ENCODE measurements at places on chromosomes 7 and 10.
A peak's percentile ranks its signal among the peaks of the same experiment; 100 is the strongest.

DNA sequence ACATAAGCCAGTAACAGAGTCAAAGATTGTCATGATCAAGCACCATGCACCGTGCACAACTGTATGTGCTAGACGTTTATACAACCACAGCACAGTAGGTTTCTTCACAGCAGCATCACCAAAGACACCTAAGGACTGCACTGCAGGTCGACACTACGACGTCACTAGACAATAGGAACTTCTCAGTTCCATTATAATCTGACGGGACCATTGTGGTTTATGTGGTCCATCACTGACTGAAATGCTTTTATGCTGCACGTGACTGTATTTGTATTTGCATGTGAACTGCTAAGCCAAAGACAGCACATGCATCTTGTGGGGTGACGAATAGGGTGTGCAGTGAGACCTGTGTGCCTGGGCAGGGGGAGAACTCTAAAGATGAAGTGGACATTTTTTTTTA lies 164.9 kb downstream of the PARD3 start:
- no peak overlapping the region for H3K4me3 ChIP-seq
- H3K4me1 ChIP-seq = peaks cover 13% of the 10 kb centered on the region
- DNase-seq = no peak
- H3K27me3 ChIP-seq = no peaks in the 10 kb centered on the region

DNA sequence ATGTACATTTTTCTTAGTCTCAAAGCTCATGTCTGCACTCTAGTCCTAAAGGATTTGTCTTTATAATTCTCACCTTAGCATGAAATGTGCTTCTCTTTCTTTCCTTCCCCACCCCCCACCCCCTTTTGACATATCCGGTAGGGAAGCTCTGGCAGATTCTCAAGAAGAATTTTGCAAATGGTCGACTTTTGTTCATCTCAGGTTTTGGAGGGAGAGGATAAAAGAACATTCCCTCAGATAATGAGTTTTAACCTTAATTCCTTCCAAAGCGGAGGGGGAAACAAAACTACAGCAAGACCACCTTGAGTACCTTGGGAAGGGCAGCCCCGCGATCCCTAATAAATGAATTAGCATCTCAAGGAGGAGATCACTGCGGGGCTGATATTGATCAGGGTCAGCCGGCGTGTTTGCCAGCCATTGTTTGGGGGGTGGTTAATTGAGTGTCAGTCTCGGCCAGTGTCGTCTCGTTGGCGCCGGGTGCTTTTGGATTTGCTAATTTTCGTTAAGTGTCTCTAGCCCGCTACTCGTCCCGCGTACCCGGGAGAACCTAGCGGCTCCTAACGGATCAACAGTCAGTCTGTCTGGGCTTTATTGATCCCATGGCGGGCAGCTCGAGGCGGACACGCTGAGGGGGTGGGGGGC lies 874 bp upstream of the BAMBI start:
- H3K27me3 ChIP-seq = no peaks in the 10 kb centered on the region
- H3K4me1 ChIP-seq = peaks cover 10% of the 10 kb centered on the region
- no peak overlapping the region for H3K27ac ChIP-seq
- DNase-seq = no peak

GRCh38 chr10:77212632-77213031 lies 425.0 kb downstream of the KCNMA1 start:
- no peak overlapping the region for H3K27ac ChIP-seq
- no peaks in the 10 kb centered on the region for H3K36me3 ChIP-seq
- no peak for DNase-seq
- no peaks in the 10 kb centered on the region for H3K27me3 ChIP-seq
- H3K4me1 ChIP-seq = no peaks in the 10 kb centered on the region
- no peak overlapping the region for H3K4me3 ChIP-seq

- H3K4me1 ChIP-seq = peaks cover 56% of the 10 kb centered on the region
- no peaks in the 10 kb centered on the region for H3K27me3 ChIP-seq
- peak; percentile 34 for DNase-seq
These were observed 99.2 kb downstream of the GRK5 start for GRCh38 chr10:119306514-119306951.

GRCh38 chr10:15083674-15084501 lies 4.7 kb downstream of the ACBD7 start:
- peaks cover 11% of the 10 kb centered on the region for H3K4me1 ChIP-seq
- H3K27ac ChIP-seq = peak overlapping the region; percentile 30

DNA sequence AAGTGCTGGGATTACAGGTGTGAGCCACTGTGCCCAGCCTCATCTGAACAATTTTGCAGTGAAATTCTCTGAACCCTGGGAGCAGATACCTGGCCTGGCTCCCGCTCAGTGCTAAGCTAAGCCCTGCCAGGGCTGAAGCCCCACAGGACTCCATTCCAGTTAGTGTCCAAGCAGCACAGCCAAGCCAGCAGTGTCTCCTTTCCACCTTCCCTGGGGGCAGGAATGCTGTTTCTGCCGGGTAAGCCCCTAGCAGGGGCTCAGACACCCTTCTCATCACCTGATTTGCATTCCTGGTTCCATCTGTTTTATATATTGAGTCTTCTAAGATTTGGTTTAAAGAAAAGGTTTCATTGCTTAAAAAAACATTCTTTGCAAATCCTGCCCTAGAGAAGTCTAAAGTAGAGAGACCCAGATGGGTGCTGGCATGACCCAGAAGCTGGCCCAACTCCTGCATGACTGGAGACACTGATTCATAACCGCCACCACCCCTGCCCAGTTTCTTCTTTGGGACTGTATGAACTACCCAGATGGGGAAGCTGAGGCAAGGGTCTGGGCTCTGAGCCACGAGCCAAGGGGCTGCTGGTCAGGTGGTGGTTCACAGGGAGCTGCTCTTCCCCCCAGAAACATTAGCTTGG lies 14.0 kb downstream of the SLC13A4 start:
- peak; percentile 15 for DNase-seq
- H3K4me3 ChIP-seq = peak overlapping the region; percentile 11
- no peaks in the 10 kb centered on the region for H3K36me3 ChIP-seq
- H3K27ac ChIP-seq = peak overlapping the region; percentile 59
- peaks cover 32% of the 10 kb centered on the region for H3K4me1 ChIP-seq
- H3K27me3 ChIP-seq = no peaks in the 10 kb centered on the region

DNA sequence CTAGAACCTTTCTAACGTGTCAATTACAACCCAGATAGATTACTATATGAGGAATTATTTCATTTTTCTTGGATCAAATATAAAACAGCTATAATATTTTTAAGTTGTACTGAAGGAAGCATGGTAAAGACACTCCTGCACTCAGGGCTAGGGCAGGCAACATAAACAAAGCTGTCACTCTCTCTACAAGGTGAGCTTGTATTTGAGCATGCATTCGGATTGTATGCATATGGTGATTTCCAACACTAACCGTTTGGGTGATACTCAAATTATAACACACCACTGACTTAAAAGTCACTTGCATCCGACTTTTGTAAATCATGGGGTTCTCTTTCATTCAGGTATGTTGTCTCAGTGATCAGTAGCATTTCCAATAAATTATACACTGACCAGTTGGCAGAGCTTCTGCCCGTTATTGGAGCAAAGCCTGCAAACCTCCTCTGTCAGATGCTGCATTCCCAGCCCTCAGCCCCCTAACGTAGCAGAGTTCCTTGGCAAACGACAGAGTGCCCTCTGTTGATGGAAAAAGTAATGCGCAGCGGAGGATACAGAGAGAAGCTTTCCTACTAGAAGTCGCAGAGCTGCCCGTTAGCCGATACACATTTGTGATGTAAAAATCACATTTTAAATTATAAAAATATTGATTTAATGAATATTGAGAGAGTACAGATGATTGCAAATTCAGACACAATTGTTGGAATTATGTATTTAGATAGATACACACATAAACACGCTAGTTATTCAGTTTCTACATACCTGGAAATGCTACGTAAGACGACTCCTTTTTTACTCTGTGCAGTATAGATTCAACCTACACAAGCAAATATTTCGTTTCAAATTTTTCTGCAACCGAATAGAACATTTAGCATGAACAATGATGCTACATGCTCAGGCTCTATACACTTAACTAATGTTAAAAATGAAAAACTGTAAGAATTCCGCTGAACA lies 173.9 kb upstream of the SP4 start:
- DNase-seq = peak; percentile 79
- no peak overlapping the region for H3K4me3 ChIP-seq
- H3K27ac ChIP-seq = no peak overlapping the region
- peaks cover 66% of the 10 kb centered on the region for H3K27me3 ChIP-seq

GRCh38 chr7:27066148-27066547 lies 29.7 kb downstream of the HOXA1 start:
- peak; percentile 90 for DNase-seq
- no peaks in the 10 kb centered on the region for H3K27me3 ChIP-seq
- H3K27ac ChIP-seq = peak overlapping the region; percentile 72
- no peak overlapping the region for H3K4me3 ChIP-seq
- H3K36me3 ChIP-seq = no peaks in the 10 kb centered on the region

- peaks cover 12% of the 10 kb centered on the region for H3K4me1 ChIP-seq
- no peaks in the 10 kb centered on the region for H3K36me3 ChIP-seq
- no peak for DNase-seq
- no peak overlapping the region for H3K4me3 ChIP-seq
- no peak overlapping the region for H3K27ac ChIP-seq
These were observed 284.6 kb downstream of the RPS24 start for GRCh38 chr10:78318305-78318704.

DNA sequence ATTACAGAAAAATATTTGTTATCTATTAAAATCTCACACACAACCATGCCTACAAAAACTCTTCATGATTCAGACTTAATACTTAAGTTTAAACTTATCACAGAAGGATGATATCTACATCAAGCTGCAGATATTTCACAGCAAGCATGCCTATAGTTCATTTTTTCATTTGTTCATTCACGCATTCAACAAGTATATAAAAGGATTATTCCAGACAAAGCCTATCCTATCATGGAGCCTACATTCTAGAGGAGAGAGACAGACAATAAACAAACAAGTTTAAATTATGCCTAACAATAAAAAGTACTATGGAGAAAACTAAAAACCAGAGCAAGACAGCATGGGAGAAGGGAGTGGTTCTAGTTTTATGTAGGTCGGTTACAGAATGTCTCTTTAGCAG lies 10.9 kb downstream of the TRDMT1 start:
- no peaks in the 10 kb centered on the region for H3K4me1 ChIP-seq
- H3K36me3 ChIP-seq = no peaks in the 10 kb centered on the region
- no peaks in the 10 kb centered on the region for H3K27me3 ChIP-seq
- DNase-seq = no peak
- H3K27ac ChIP-seq = no peak overlapping the region

DNA sequence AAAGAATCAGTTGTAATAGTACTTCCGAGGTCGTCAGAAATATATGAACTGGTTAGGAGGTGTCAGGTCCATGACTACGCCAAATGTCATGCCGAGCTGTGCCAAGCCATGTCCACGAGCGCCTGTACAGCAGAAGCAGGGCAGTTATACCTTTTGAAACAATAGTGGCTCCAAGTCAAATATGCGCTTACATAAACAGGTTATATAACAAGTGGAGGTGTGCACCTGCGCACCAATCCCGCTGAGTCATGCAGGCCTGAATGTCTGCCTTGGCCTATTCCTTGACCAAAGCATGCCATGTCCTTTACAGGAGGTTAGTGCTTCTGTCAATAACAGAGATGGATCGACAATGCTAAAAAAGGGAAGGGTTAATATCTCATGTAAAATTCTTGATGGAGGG lies 21.3 kb upstream of the TRUB1 start:
- H3K36me3 ChIP-seq = no peaks in the 10 kb centered on the region
- H3K27ac ChIP-seq = no peak overlapping the region
- no peak for DNase-seq

DNA sequence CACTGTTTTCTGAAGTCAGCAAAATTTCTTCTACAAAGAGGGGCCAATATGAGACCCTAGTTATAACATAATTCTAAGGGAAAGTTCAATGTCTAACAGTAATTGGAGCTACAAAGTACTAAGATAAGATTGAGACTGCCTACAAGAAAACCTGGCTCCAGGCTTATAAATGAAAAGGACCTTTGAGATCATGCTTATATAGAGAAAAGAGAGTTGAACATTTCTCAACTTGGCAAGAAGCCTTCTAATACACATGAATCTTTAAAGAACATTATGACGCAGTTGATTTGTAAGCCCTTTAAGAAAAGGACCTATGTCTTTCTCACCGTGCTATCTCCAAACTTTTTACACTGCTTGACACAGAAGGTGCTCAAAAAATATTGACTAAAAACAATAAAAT lies 87.9 kb downstream of the TPK1 start:
- H3K4me3 ChIP-seq = no peak overlapping the region
- no peaks in the 10 kb centered on the region for H3K4me1 ChIP-seq
- H3K27ac ChIP-seq = no peak overlapping the region
- no peak for DNase-seq
